ENCODE measurements at places on chromosomes 5 and 9.

DNA sequence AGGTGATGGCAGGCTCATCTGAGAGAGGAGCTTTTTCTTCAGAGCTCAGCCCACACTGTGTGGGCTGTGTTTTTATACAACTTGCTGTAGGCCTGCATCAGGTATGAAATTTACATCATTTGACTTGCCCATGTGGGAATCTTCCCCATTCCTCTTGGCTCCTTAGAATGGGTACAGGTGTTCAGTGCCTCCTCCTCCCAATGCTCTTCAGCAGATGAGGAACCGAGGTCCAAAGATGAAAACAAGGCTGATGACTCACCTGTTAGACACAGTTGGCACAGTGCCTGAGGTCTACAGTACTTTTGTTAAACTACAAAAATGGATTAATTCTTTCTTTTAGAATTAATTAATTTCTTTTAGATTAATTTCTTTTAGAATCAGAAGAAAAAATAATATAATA is 20.8 kb downstream of the PAPPA start:
- no peak for DNase-seq

GRCh38 chr5:170643591-170643990 is 139.8 kb downstream of the KCNIP1 start:
- DNase-seq, result no peak

- no peak for DNase-seq
Observed at GRCh38 chr9:84945878-84946538, 276.5 kb downstream of the NTRK2 start.

GRCh38 chr5:127396490-127397155 is 106.0 kb downstream of the MEGF10 start:
- DNase-seq, result no peak

- DNase-seq, result no peak
Observed at GRCh38 chr9:98311541-98311940, 56.1 kb upstream of the TBC1D2 start.

DNA sequence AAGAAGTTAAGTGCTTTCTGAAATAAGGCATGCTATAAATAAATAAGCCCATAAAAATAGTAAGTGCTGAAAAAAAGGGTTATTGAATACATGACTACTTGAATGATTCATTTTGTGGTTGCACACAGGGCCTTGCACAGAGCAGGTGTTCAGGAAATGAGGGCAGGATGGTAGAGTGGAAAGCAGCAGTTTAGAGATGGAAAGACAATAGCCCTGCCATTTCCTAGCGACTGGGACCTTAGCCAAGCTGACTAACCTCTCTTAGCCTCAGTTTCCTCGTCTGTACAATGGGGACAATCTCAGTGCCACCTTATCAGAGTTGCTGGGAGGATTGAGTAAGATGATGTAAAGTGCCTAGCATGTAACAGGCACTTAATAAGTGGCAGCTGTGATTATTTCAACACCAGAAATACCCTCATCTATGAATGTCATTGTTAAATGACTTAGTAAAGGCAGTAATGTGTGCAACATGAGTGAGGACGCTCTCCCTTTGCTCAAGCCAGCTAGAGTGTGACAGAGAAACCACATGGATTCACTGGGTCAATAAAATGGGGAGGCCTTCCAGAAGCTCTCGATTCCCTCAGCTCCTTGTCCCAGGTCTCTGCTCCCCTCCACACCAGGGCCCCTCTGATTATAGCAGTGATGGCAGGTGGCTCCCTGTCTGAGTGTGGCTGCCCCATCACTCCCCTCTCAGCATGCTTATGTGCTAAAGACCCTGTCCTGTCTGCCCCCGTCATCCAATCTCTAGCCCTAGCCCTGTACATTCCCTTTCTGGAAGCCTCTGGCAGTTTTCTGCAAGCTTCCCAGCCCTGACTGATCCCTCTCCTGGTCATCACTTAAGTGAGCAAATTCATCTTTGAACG is 16.0 kb upstream of the PHF19 start:
- no peak for DNase-seq

DNA sequence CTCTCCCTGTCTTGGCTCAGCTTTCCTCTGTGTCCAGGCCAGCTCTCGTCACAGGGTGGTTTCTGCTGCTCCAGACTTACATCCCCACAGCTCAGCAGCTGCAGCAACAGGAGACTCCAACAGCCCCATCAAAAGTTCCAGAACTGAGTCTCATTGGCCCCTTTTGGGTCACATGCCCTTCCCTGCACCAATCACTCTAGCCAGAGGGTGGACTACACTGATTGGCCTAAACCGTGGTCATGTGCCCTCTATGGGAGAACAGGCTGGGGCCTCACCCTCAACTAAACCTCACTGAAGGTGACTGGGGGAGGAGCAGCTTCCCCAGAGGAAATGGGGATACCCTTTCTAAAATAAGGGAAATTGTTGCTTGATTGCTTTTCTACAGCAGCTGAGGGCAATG is 44.4 kb upstream of the CPLX2 start:
- no peak for DNase-seq

GRCh38 chr9:111965566-111966019 is 69.0 kb downstream of the UGCG start:
- DNase-seq, result no peak

DNA sequence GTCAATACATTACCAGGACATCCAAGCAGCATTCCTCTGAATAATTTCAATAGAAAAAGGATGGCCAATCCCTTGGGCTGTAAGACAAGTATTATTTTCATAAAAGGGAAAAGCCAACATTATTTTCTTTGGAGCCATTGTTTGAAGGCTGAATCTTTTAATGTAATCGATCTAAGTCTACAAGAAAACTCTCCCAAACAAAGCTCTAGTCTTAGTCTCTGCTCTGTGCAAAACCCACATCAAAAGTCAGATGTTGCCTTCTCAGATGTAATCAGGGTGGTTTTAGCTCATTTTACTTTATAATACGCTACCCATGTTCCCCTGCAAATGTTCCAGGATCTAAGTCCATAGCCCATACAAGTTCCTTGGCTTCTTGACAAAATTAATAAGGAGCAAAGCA is 325.6 kb downstream of the TRPM3 start:
- DNase-seq, result no peak

DNA sequence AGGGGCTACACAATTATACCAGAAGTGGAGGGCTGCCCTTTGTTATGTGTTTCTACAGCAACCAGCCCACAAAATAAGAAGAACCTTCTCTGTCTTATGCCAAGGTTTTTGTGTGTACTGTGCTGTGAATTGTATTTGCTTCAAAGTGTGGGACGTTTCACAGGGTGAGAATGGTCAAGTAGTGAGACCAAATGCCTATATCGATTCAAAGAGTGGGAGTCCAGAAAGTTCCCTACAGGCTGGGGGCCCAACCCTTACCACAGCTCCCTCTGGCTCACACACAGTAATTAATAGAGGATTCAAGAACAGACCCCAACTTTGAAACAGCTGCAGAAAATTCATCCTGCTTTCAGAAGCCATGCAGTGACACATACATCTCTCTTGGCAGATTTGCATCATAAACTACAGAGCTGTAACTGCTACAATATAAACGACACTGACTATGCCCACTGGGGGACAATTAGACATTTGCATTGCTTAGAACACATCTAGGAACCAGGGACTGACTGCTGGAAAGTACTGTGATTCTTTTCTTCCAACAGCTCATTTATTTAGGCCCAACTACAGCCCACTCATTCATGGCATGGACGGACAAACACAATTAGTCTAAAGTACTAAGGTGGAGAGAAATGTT is 12.8 kb downstream of the ENC1 start:
- no peak for DNase-seq

- DNase-seq, result no peak
Observed at GRCh38 chr9:114499528-114499927, 5.7 kb downstream of the WHRN start.

DNA sequence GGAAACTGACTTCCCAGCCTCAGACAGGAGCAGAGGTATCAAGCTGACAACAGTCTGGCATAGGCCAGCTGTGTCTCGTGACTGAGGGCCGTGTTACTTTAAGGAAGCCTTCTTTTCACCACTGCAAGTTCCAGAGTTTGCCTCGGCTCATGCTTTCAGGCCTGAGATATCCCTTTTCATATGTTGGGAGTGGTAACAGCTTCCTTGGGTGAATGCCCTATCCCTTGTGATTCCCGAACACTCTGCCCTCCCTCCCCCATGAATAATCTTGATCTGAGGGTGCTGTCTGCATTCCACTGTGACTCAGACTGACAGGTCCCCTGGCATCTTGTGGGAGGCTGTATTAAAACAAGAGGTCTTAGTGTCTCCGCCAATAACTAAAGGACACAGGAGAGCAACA is 49.7 kb upstream of the ARL15 start:
- DNase-seq, result no peak

- DNase-seq, result no peak
Observed at GRCh38 chr5:176536132-176536901, 885 bp downstream of the RNF44 start.

DNA sequence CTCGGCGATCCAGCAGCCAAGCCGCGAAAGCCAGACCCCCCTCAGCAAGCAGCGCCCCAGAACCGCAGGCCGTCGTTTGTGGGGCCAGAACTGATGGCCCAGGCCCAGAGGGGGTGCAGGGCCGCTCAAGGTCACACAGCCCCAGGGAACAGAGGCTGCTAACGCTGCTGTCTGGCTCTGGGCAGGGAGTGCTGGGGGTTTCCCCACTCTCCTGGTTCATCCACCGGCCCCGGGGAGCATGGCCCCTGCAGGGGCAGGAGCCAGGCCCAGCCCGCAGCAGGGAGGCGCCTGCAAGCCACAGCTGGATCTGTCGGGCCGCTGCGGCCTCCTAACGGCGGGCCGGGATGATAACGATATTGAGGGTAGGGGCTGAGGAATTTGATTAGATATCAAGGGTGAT is 64.8 kb upstream of the IGFBPL1 start:
- DNase-seq, result no peak

DNA sequence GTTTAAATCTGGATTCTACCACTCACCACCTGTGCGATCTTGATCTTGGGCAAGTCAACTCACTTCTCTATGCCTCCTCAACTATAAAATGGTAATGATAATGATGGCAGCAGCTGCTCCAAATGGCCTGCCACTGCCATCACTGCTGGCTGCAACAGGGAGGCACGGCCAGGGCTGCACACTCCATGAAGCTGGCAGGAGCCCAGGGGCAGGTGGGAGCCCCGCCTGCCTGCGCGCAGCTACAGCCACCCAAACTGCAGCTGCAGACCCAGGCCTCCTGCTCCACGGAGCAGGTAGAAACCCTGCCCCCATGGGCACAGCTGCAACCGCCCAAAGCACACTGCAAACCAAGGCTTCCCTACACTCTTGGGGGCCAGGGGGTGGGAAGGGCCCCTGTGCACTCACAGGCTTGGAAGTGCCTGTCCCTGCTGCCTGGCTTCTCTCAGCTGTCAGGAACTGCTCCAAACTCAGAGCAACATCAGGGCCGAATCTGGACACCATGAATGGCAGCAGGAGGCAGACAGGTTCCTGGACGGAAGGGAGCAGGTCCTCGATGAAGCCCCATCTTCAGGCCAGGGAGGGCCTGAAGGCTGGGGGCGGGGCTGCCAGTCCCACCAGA is 57.6 kb downstream of the PRELID2 start:
- DNase-seq, result no peak

- DNase-seq, result no peak
Observed at GRCh38 chr9:80602291-80602690, 1030.5 kb downstream of the TLE4 start.

- DNase-seq, result no peak
Observed at GRCh38 chr5:77117161-77117560, 30.1 kb upstream of the ZBED3 start.

- no peak for DNase-seq
Observed at GRCh38 chr5:124997186-124997893, 250.9 kb upstream of the ZNF608 start.

DNA sequence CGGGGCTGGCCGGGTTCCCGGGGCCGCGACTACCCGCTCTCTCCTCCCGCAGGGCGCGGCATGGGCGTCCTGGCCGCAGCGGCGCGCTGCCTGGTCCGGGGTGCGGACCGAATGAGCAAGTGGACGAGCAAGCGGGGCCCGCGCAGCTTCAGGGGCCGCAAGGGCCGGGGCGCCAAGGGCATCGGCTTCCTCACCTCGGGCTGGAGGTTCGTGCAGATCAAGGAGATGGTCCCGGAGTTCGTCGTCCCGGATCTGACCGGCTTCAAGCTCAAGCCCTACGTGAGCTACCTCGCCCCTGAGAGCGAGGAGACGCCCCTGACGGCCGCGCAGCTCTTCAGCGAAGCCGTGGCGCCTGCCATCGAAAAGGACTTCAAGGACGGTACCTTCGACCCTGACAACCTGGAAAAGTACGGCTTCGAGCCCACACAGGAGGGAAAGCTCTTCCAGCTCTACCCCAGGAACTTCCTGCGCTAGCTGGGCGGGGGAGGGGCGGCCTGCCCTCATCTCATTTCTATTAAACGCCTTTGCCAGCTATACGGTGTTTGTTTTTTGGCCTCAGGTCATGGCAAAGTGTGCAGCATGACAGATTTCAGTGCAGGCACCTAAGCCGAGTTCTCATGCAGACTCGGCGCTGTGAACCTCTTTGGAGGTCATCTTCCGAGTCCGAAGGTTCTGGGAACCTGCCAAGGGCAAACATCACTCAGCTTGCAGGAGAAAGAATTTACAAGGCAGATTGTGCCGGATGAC is 516 bp downstream of the MRPL41 start:
- no peak for DNase-seq

DNA sequence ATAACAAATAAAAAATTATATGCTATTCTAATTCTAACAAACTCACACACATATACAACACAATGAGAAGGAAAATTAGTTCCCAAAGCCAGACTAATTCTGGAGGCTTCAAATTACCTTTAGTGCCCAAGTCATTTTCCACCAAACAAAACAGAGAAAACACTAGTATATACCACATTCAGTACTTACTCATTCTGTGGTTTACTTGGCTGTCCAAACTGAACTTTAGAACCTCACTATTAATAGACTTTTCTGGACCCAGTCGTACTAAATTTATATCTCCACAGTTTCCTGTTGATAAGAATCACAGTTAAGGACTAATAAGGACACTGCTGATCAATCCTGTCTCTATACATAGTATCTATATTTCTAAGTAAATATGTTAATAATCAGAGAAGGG is 66.4 kb downstream of the SETX start:
- DNase-seq, result no peak
